ENCODE measurements at places on chromosomes 6 and 20.

DNA sequence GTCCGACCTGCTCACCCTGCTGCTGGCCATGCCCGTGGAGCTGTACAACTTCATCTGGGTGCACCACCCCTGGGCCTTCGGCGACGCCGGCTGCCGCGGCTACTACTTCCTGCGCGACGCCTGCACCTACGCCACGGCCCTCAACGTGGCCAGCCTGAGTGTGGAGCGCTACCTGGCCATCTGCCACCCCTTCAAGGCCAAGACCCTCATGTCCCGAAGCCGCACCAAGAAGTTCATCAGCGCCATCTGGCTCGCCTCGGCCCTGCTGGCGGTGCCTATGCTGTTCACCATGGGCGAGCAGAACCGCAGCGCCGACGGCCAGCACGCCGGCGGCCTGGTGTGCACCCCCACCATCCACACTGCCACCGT, 885 bp downstream of the NTSR1 start:
- DNase-seq: no peak

- DNase-seq: no peak
Observed at GRCh38 chr20:38573413-38573812, 7.6 kb upstream of the ADIG start.

DNA sequence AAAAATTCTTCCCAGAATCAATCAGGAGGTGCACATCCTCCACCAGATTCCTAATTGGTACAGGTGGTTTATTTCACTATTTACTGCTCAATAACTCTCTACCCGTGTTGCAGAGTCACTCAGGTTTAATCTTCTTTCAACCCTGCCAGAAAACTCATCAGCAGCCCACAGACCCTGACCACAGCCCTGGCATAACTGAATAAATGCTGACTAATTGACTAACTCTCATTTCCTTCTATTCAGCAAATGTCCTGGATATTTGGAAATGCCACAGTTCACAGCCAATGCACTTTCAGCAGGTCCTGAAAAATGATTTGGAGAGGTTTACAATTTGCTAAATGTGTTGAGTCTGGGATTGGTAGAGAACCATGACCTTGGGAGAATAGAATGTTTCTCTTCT, 62.3 kb downstream of the TRMT6 start:
- no peak for DNase-seq

DNA sequence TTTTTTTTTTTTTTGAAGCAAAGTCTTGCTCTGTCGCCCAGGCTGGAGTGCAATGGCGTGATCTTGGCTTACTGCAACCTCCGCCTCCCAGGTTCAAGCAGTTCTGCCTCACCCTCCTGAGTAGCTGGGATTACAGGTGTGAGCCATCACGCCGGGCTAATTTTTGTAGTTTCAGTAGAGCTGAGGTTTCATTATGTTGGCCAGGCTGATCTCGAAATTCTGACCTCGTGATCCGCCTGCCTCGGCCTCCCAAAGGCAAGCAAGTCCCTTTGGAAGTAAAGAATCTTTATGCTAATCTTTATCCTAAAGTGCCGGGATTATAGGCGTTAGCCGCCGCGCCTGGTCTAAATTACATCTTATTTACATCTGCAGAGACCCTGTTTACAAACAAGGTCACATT, 1.5 kb downstream of the PSMG4 start:
- DNase-seq: no peak

DNA sequence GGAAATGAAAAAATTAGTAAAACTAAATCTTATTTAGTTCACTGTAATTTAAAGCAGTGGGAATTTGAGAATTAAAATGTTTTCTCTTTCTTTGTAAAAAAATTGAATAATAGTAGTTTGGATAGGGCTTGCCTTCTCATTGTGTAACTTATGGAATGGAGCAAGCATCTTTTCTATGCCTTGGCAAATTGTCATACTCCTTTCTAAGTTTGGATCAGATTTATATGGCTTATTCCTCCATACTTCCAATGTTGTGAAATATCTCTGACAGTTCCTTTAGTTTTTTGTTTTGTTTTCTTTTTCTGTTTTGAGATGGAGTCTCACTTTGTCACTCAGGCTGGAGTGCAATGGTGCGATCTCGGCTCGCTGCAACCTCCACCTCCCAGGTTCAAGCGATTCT, 176.4 kb downstream of the SAMD5 start:
- no peak for DNase-seq

DNA sequence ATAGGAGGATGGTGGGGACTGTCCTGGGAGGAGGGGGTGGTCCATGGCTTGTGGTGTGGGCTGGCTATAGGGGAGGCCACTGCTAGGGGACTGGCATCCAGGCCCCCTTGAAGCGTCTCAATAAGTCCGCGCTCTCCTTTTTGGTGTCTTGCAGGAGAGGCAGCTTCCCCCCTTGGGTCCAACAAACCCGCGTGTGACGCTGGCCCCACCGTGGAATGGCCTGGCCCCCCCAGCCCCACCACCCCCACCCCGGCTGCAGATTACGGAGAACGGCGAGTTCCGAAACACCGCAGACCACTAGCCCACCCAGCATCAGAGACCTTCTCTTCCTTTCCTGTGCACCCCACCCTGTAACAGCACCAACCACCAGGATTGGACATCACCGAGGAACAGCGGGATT, 2.8 kb upstream of the ZBTB9 start:
- DNase-seq: no peak

DNA sequence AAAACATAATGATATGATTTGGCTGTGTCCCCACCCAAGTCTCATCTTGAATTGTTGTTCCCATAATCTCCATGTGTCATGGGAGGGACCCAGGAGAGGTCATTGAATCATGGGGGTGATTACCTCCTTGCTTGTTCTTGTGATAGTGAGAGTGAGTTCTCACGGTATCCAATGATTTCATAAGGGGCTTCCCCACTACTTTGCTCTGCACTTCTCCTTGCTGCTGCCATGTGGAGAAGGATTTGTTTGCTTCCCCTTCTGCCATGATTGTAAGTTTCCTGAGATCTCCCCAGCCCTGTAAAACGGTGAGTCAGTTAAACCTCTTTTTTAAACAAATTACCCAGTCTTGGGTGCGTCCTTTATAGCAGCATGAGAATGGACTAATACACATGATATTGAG, 156.8 kb upstream of the PLCB4 start:
- DNase-seq: no peak

- DNase-seq: no peak
Observed at GRCh38 chr6:56949925-56950495, 4.9 kb upstream of the BEND6 start.

Measured in activated CD8-positive, alpha-beta memory T cell treated with anti-CD3 and anti-CD28 coated beads for 4 hours (primary cell).